ENCODE measurements at places on chromosomes 6 and 20.

DNA sequence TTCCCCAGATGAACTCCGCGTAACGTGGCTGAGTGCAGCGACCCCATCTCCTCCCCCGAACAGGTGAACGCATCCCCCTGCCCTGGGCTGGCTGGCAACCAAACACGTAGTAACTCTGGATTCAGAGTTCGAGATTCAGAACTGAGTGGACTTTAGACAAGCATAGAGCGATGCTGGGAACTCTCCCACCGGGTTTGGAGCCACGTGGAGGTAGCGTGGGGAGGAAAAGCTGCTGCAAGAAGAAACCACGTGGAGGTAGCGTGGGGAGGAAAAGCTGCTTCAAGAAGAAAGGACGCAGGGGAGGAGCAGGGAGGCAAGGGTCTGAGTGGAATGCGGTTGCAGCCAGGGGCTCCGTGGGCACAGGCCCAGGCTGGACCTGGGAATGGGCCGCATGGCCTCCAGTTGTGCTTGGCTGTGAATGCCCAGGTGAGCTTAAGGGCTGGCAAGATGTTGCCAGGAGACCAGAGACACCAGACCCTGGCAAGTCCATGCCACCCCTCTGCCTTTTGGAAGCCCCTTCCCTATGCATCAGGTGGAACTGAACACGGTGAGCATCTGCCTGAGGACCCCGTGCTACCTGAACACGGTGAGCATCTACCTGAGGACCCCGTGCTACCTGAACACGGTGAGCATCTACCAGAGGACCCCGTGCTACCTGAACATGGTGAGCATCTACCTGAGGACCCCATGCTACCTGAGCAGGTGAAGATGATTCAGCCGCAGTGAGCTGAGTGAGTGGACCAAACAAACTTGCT, 118.0 kb upstream of the FRMD1 start:
- DNase-seq: no peak

GRCh38 chr6:139475241-139475640, 100.8 kb upstream of the CITED2 start:
- no peak for DNase-seq

- DNase-seq: no peak
These were observed 394.3 kb upstream of the SOX4 start for GRCh38 chr6:21199262-21199661.

DNA sequence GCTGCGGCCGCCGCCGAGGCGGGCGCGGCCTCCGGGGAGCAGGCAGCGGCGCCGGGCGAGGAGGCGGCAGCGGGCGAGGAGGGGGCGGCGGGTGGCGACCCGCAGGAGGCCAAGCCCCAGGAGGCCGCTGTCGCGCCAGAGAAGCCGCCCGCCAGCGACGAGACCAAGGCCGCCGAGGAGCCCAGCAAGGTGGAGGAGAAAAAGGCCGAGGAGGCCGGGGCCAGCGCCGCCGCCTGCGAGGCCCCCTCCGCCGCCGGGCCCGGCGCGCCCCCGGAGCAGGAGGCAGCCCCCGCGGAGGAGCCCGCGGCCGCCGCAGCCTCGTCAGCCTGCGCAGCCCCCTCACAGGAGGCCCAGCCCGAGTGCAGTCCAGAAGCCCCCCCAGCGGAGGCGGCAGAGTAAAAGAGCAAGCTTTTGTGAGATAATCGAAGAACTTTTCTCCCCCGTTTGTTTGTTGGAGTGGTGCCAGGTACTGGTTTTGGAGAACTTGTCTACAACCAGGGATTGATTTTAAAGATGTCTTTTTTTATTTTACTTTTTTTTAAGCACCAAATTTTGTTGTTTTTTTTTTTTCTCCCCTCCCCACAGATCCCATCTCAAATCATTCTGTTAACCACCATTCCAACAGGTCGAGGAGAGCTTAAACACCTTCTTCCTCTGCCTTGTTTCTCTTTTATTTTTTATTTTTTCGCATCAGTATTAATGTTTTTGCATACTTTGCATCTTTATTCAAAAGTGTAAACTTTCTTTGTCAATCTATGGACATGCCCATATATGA, 3.2 kb downstream of the MARCKS start:
- DNase-seq: no peak

DNA sequence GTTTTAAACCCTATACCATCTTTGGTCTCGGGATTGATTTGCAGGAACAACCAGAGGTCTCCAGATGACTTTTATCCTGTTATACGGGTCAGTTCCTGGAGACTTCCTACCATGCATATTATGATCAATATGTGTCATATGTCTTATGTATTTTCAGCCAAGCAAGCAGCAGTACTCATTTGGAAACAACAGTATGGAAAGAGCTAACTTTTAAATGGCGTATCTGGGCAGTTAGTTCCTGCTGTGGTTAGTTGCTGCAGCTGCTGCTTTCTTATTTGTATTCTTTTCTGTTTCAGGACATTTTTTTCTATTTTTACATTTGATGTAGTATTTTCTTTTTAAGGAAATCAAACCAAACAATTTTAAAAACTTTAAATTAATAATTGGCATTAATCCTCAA, 207.5 kb downstream of the MANEA start:
- DNase-seq: no peak

GRCh38 chr6:48825501-48826151, 637.4 kb downstream of the MMUT start:
- DNase-seq: no peak

- DNase-seq: no peak
These were observed 9.1 kb downstream of the EBF4 start for GRCh38 chr20:2701671-2702081.

DNA sequence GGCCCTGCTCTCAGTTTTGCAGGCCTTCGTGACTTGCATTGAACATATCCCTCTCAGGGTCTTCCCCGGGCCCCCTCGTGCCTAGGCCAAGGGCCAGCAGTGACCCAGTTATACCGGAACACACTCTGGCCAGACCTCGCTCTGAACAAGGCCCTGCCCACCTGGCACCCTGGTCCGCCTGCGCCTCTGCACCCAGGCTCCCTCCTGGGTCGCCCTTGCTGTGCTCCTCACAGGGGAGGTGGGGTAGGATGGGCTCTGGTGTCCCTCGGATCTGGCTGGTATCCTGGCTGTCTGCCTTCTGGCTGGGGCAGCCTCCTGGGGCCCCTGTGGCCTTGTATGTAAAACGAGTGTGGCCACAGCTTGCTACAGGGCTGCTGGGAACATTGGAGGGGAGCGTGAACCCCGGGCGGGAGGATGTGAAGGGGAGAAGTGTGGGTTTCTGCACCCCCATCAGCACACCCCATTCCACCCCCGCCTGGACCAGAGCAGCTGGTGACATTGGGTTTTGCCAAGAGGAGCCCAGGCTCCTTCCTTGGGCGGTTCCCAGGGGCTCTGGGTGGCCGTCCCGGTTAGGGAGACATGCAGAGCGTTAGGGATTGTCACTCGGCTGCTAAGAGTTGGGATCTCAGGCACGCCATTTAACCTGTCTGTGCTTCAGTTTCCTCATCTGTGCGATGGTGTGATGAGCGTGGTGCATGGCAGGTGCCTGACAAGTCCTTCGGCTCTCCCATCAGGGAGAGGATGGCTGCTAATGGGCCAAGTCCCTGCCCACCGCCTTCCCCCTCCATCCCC, 17.5 kb downstream of the SRC start:
- no peak for DNase-seq

DNA sequence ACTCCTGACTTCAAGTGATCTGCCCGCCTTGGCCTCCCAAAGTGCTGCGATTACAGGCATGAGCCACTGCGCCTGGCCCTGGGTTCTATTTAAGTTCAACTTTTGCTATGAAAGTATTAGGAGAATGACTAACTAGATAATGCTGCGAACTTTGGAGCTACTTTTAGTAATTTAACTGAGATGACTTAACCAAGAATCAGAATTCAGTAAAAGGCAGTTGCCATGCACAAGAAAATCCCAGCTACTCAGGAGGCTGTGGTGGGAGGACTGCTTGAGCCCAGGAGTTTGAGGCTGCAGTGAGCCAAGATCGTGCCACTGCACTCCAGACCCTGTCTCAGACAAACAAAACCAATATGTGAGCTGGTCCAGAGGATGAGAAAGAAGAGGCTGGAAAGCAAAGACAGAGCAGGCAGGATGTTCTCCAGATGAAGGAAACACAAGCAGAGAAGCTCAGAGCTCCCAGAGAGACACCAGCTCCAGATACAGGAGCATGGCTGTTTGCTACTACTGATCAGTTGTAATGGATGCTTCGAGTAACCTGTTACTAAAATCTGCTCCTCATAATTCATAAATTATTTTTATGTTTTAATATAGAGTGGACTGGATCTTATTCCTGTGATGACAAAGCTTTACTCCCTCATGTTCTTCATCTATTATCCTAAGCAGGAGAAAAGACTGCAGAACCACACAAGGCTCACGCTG, 23.9 kb downstream of the ZNF217 start:
- no peak for DNase-seq

DNA sequence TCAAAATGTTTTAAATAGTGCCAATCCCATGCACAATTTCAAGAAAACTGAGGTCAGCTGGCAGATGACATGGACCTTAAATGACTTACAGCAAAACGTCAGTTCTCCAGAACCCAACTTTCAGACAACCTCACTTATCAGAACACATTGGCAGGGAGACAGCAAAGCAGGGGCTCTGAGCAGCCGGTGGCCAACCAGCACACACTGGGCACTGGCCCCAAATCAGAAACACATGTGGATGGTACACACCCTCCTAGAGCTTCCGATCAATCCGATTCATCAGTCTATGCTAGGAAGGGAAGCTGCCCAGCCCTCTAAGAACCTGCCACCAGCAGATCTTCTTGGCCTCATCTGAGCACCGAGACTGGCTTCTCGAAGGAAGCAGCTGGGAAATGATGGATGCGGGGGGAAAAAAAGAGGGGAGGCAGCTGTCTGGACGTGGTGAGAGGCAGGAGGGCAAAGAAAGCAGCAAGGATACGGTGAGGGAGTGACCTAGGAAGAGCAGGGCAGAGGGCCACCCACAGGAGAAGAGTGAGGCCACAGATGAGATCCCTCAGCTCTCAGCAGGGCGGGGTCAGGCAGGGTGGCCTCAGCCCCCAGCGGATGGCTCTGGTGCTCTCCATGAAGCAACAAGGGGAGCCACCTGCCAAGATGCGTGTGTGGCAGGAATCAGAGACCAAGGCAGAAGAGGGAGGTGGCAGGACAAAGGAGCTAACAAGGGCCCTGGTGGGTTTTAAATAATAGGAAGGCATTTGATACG, 32.9 kb downstream of the TAF4 start:
- no peak for DNase-seq

GRCh38 chr6:108653949-108654348, 93.2 kb downstream of the FOXO3 start:
- no peak for DNase-seq

DNA sequence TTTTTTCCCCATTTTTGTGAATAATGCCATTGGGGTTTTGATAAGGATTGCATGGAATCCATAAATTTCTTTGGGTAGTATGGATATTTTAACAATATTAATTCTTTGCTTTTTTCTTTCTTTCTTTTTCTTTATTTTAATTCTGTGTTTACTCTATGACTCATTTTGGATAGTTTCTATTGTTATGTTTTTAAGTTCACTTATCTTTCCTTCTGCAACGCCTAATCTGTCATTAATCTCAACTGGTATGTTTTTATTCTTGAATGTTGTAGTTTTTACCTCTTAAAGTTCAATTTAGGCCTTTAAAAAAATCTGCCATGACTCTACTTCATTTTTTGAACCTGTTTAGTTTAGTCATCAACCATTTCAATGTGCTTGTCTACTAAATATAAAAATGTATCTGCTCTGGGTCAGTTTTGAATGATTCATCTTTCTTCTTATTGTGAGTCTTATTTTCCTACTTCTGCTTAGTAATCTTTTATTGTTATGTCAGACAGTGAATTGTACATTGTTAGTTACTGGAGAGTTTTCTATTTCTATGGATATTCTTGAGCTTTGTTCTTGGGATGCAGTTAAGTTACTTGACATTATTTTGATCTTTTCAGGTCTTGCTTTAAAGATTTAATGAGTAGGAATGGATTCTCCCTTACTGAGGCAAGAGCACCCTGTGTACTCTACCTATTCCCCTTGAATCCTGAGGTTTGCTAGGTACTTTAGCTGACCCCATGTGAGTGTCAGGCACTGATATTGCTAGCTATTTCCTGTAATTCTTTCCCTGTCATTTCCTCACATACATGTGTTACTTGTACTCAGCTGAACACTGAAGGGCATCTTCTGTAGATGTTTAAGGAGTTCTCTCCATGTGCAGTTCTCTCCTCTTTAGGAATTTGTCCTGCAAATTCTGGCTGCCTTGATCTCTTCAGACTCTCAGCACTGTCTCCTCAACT, 104.2 kb downstream of the TFAP2B start:
- no peak for DNase-seq

- no peak for DNase-seq
These were observed 78.5 kb downstream of the CBFA2T2 start for GRCh38 chr20:33568378-33568777.

DNA sequence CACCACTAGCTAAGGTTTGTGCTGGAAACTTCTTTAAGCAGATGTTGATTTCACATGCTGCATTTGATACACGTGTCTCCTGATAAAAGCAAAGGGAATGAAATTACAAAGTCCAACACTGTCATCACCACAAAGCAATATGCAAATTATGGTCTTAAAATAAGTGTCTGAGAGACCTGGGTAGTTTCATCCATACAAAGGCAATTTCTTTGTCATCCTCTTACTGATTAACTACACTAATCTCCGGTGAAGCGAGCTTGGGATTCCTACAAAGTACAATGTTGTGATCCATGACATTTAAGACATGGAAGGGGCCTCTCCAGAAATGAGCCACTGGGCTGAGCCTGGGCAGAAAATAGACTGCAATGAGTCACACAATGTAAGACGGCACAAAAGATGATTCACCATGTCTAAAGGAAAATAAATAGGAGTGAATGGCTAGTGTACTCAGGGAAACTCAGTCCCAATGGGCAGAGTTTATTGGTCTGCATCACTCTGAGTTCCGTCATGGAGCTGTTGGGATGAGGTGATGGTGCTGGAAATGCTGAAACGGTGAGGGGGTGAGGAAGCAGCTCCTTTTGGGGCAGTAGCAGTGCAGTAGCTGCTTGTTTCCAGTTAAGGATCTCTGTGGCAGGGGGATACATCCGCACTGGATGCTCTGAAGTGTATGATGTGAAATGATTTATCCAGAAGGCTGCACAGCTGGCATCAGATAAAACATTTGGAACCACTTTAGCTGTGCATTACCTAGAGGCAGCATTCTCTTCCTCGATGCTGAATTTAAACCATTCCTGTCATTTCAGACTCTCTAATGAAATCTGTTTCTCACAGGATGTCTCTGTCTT, 103.3 kb downstream of the IBTK start:
- DNase-seq: no peak

DNA sequence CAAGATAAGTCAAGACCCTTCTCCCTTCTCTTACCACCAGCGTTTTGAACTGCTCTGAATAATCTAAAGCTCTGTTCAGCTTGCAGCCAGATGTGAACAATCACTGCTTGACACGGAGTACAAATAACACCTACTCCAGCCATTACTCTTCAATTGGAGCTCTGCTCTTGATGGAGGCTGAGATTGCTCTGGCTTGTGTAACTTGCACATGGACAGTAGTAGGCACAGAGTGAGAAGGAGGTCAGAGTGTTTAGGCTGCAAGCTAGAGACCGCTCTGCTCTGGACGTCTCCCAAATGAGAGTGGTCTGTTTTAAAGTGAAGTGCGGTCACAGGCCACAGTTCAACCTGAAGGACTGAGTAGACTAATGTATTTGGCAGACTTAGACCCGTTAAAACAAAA, 158.3 kb downstream of the HDGFL1 start:
- no peak for DNase-seq

All from stimulated activated CD8-positive, alpha-beta memory T cell treated with anti-CD3 and anti-CD28 coated beads, Interleukin-2, amount 100 ng/mL, for 1 hour (primary cell).